ENCODE measurements at places on chromosomes 11 and 22.

GRCh38 chr22:26615830-26616435 is 1.9 kb downstream of the CRYBB1 start:
- no peak for DNase-seq

GRCh38 chr22:49948958-49949913 is 11.3 kb upstream of the PIM3 start:
- no peak for DNase-seq

DNA sequence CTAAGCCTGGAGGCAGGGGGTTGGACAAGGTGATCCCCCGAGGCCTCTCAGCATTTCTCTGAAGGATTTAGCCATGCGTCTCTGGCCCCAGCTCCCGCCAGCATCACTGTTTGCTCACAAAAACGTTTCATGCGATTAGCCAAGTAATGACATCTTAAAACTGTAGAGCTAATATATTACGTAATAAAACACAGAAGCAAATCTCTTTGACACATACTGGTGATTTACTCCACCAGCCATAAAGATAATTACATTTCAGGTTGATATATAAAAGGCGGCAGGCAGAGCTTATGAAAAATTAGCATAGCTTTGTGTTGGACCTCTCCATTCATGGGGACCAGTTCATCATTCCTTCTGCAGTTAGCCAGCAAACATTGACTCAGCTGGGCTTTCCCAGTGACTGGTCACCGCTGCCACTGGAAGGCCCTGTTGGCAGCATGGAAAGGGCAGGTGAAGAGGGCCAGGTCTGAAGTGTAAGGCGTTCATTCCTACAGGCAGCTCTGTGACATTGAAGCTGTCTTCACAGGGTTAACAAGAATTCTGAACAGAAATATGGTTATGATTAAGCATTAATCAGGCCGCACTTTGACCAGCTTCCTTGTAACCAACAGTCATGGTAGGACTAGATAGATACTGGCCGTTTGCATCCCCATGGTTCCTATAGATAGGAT is 150.3 kb downstream of the NECTIN1 start:
- no peak for DNase-seq

DNA sequence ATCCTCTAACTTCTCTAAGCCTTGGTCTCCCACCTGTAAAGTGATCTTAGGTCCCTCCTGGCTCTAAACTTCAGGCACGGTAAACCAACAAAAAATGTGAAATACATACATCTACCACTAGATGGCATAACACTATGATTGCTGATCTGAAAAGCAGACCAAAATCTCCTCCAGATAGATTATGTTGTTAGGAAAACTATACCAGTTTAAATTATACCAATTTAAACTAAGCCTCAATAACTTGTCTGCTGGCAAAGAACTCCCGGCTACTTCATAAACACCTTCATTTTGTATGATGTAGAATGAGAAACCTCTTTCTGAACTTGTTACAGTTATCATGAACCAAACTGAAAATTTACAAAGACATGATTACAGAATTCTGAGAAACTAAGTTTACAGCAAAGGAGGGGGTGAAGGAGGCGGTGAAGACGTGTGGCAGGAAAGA is 85.9 kb downstream of the SBF2 start:
- DNase-seq = no peak

DNA sequence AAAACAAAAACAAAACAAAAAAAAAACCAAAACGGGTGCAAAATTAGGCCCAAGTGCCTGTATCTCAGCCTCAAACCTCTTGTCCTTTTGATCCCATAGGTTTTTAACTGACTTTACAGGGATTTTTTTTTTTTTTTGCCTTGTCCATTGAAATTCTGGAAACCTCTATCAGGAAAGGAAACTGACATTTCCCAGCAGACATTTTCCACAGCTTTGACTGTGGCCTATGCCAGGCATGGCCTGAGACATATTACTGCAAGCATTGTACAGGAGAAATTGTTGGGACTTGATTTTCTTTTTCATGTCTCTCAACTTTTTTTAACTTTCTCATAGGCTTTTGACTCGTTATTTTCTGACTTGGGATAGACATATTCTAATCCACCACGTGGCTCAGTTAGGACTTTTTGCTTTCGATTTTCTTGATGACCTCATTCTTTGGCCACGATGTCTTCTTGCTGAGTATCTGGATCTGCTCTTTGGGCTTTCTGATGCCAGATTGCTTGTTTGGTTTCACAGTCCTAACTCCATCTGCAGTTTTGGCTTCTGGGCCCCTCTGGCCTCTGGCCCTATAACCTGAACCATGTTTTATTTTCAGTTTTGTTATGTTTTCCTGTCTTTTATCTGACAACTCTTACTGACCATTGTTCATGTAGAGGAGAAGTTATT is 336.1 kb upstream of the C11orf87 start:
- DNase-seq = no peak

DNA sequence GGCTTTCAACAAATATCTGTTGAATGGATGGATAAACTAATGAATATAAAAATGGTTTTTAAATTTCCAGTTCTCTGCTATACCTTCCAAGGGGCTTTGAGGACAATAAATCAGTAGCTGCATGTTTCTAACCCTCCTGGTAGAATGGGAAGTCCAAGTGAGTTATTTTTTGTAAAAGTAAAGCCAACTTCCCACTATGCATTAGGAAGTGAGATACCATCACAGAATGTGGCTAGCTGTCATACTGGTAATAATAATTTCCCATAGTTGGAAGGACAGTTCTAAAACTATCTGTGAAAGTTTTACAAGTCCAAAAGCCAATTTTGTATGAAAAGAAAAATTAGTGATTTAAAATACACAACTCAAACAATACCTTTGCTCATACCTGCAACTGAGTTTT is 50.0 kb downstream of the TMEM123 start:
- DNase-seq = no peak

GRCh38 chr11:60860943-60861342 is 5.2 kb upstream of the PTGDR2 start:
- no peak for DNase-seq

DNA sequence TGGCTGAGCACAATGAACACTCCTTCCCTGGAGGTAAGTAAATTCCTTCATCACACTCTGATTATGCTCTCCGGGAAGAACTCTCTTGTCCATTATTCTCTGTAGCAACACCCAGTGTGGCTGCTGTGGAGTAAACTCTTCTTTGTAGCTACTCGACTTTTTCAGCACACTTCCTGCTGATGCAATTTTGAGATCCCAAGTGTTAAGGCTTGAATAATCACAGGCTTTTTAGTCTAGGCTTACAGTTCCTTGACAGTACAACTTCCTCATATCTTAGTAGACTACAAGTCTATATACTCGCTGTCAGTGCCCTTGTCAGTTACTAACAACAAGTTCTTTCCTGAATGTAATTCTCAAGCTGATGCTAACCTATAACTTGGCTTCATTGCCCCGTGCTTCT is 301.8 kb upstream of the API5 start:
- no peak for DNase-seq

DNA sequence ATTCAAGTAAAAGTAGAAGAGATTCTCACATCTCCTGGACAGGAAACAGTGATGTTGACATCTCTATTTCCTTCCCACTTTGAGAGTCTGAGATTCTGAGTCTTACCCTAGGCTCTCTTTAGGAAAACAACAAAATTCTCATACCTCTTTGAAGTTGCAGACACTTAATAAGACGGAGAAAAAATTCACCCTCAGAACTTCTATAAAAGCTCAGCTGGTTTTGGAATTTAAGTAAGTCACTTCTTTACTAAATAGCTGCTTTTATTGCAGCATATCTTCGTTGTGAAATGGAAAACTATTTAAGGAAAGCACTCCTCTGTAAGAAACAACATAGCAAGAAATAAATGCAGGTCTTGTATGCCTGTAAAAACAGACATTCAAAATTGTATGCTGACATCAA is 79.1 kb downstream of the MSANTD4 start:
- no peak for DNase-seq

- no peak for DNase-seq
These were observed 1.2 kb upstream of the P2RX6 start for GRCh38 chr22:21013657-21014201.

DNA sequence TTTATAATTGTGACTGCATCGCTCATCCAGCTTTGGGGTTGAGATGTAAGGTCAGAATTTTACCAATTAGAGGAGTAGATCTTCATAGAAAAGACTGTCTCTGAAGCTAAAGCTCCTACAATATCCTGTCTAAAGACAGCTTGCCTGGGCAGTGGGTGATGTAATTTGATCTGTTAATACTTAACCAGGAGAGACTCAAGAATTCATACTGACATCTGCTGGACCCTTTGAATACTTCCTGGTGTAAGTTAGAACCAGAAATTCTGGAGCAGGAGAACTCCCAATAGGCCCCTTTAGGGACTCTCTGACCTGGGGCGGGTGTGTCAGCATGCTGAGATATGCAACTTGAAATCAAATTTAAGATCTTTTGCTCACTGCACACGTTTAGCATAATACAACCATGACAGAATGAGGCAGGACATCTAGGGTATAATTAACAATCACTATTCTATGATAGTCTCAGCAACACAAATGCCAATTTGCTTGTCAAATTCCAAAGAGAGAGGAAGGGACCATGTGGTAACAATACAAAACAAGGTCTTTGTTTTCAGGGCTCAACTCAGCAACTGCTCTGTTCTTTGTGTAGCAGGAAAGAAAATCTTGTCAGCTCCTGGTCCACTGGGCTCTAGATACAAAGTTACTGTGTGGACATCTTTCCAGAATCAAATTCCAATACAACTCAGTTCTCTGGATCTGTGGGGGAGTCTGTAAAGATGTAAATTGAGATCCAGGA is 143.9 kb downstream of the INSC start:
- no peak for DNase-seq

GRCh38 chr11:79026803-79027445 is 413.9 kb downstream of the TENM4 start:
- no peak for DNase-seq

GRCh38 chr11:32874132-32874531 is 18.5 kb upstream of the QSER1 start:
- no peak for DNase-seq

- DNase-seq = no peak
These were observed 61.2 kb upstream of the WNT7B start for GRCh38 chr22:46038174-46038487.

DNA sequence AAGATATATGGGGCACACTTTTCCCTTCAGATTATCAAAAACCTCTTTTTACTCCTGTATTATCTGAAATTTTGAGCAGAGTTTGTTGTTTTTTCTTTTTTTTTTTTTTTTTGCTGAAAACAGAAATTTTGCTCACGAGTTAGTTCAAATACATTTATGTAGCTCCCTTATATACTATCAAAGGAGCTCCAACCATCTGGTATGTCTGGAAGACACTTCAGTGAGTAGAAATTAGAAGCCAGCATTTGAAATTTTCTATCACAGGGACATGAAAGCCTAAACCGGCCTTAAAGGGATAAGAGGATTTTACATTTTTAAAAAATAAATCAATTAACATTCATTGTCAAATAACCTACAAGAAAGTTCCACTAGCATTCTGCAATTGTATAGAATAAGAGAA is 73.3 kb downstream of the DDIAS start:
- DNase-seq = no peak

DNA sequence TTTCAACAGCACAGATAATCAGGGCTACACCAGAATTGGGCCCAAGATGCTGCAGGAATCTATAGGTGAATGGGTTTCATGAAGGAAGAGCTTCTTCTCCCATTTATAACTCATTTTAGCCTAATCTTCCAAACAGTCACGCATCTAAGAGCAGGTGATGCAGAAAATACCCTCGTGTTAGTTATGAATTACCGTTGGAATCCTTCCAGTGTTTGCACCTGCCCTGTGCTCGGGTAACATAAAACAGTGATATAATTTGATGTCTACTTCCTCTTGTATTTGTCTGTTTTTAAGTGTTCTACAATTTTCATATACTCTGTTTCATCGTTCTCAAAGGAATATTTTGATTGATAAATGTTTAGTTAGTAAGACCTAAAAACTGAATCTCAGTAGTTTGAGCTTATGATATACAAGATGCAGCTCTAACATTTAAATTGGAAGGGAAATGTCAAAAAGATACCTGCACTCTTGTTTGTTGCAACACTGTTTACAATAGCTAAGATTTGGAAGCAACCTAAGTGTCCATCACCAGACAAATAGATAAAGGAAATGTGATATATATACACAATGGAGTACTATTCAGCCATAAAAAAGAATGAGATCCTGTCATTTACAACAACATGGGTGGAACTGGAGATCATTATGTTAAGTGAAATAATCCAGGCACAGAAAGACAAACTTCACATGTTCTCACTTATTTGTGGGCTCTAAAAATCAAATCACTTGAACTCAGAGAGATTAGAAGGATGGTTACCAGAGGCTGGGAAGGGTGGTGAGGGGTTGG is 42.1 kb downstream of the PPARA start:
- DNase-seq = no peak

- no peak for DNase-seq
These were observed 2.6 kb downstream of the SYNGR1 start for GRCh38 chr22:39352306-39352891.

DNA sequence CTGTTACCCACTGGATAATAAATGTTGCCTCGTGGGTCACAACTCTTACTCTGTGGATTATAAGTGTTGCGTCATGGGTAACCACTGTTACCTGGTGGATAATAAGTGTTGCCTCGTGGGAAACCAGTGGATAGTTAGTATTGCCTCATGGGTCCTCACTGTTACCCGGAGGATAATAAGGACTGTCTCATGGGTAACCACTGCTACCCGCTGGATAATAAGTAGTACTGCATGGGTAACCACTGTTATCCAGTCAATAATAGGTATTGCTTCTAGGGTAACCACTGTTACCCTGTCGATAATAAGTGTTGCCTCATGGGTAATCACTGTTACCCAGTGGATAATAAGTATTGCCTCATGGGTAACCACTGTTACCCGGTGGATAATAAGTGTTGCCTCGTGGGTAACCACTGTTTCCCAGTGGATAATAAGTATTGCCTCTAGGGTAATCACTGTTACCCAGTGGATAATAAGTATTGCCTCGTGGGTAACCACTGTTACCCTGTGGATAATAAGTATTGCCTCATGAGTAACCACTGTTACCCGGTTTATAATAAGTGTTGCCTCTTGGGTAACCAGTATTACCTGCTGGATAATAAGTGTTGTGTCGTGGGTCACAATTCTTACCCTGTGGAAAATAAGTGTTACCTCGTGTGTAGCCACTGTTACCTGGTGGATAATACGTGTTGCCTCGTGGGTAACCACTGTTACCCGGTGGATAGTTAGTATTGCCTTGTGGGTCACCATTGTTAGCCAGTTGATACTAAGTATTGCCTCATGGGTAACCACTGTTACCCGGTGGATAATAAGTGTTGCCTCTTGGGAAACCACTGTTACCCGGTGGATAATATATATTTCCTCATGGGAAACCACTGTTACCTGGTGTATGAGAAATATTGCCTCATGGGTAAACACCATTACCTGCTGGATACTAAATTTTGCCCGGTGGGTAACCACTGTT is 15.7 kb upstream of the NXPE4 start:
- DNase-seq = no peak

GRCh38 chr11:115155978-115156377 is 348.2 kb downstream of the CADM1 start:
- DNase-seq = no peak

- DNase-seq = no peak
These were observed 45.0 kb upstream of the MPPED2 start for GRCh38 chr11:30631148-30631547.

DNA sequence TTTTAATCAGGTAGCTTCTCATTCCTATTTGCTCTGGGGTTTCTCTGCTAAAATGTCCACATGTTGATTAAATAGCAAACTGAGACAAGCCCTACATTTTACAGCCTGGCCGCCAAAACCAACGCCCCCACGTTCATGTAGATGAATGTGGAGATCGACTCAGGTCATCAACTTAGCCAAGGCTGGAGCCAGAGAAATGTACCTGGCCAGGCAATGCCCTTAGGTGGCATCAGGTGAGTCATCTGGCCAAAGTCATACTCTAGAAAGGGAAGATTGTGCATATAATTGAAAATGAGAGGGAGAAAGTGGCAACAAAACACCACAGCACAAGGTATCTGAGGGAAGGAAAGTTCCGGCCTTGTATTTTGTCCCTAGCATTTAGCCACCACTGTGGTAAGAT is 37.1 kb upstream of the CCDC89 start:
- DNase-seq = no peak

Data from stimulated activated CD8-positive, alpha-beta memory T cell treated with anti-CD3 and anti-CD28 coated beads, Interleukin-15, amount 100 ng/mL, for 48 hours (primary cell).